ENCODE measurements at places on chromosomes 7 and 10.

DNA sequence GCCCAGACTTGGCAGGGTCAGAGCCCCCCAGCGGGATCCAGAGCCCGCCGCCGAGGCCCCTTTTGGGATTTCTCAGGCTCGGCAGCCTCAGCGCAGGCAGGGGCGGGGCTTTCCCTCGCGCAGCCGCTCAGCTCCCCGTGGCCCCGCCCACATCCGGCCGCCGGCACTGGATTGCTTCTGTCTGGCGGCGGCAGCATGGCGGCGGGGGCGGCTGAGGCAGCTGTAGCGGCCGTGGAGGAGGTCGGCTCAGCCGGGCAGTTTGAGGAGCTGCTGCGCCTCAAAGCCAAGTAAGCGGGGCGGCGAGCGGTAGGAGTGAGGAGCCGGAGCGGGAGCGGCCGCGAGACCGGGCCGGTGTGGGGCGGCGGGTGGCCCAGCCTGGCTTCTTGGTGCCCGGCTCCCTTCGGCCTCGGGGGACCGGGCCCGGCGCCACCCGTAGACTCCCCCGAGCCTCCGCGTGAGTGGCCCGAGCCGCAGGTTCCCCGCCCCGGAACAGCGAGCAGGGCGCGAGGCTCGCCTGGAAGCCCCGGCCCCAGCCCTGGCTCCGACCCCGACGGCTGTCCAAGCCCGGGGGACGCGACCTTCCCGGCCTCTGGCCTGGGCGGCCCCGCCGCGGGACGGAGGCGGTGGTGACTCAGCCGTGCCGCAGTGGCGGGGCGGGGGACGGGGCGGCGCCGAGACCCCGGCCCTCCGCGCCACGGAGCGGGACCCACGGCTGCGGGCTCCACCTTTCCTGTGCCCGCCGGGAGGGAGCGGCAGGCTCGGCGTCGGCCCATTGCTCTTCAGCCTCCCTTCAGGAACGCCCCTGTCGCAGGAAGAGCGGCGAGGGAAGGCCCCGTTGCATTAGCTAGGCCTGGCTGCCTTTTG is at the start of gene GLRX3:
GLRX3 (plus strand) TSS at position 166 of the 864 bp plus-strand sequence; CDS start at position 196, 30 bp downstream.
- DNase-seq, result peak; percentile 95

DNA sequence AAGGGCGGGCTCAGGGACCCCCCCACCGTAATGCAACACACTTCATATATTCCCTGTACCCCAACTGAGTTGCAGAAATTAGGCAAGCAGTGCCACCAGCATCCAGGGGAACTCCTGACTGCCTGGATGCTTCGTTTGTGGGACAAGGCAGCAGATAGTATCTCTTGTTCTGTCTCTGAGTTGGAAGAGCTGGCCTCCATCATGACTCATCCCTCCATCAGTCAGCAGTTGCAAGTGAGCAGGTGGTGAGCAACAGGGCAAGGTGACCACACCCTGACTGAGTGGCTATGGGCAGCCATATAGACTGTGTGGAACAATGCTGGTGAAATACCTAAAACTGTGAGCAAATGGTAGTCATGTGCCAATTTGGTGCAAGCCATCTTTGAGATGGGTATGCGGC is 22.8 kb upstream of the ADAMTS14 start:
- peak; percentile 88 for DNase-seq

DNA sequence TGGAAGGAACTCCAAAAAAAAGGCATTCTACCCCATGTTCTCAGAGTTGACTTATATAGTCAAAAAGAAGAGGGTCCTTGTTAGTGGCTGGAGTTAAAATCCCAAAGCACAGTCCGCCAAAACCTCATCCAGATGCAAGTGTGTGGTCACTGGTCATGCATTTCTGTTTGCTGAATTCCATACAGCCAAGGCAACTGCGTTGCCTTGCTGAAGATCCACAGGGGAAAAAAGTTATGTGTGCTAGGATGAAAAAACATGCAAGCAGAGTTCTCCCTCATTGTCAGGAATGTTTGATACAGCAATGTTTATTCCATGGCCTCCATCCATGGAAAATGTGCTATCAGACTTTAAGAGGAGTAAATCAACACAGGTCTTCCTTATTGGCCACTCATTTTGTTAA is 213.1 kb downstream of the CREB5 start:
- no peak for DNase-seq

DNA sequence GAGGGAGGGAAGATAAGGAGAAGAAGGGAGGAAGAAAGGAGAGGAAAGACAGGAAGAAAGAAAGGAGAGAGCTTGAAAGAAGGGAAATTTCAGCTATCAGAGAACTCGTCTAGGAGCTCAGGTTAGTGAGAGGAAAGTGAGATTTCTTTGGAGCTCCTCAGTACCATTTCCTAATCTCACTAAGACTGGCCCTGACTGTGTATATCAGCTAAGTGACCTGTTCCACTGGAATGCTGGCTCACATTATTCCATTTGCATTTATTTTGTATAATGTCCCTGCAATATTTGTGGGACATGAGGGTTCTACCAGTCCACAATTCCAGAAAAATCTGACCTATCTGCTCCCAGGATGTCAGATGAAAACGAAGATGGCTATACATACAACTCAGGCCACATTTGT is 114.7 kb upstream of the CELF2 start:
- peak; percentile 63 for DNase-seq

GRCh38 chr7:57354679-57355338 is 95.2 kb upstream of the ZNF716 start:
- no peak for DNase-seq

- no peak for DNase-seq
Measured at GRCh38 chr7:142485617-142486226, 227.9 kb upstream of the PRSS58 start.

DNA sequence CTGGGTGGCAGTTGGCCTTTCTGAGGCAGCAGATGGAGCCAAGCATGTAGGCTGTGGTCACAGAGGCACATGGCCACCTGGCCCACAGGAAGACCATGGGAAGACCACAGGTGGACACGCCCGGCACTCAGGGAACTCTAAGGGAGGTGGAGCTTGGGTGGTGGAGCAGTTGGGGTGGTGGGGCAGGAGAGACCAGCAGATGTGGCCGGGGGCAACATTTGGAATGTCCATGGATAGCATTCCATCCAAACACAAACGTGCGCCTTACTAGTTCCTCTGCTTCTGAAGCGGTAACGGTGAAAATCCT is 290.9 kb downstream of the PTPRN2 start:
- no peak for DNase-seq

GRCh38 chr7:2886900-2887299 is 42.8 kb upstream of the GNA12 start:
- DNase-seq, result peak; percentile 67

GRCh38 chr10:20767028-20767427 is 130.1 kb downstream of the NEBL start:
- DNase-seq, result peak; percentile 16

DNA sequence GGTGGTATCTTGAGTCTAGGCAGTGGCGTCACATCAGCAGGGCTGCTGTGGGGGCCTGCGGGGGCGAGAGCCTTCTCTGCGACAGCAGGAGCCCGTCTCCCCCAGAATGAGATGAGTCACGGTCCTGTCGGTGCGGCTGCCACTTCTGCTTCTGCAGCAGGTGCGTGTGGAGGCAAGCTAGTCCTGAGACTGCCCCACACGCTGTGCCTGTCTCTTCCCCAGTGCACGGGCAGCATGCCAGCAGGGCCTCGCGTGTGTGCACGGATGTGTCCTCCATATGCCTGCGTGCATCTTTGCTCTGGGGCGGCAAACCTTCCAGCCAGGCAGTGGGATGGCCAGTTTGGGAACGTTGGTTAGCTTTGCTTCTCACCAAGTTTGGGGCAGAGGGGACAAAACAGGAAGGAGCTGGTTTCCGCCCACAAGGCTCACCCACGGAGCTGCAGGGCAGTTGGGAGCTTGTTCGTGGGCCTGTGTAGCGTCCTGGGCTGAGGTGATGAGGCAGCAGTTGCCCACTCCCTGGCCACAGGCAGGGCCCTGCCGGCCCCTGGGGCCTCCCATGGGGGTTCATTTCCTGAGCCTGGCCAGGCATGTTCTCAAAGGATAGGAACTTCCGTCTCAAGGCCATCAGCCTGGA is 60.8 kb upstream of the PPIF start:
- DNase-seq, result peak; percentile 75

DNA sequence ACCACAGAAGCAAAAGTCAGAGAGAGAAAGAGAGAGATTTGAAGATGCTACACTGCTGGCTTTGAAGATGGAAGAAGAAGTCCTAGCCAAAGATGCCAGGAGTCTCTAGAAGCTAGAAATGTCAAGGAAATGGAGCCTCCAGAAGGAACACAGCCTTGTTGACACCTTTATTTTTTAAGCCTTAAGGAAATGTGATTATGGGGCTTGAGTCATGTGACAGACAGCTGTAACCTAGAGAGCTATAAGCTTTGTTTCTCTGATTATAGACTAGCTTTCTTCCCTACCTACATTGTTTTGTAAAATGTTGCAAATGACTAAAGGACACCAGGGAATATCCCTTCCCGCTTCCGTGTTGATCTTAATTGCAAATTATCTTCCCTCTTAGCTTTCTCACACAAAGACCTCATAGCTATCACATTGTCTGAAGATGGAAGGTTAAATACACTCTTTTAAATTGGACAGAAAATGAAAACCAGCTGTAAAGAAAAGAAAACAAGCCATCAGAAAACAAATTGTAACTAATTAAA is 199.9 kb downstream of the ARHGAP12 start:
- DNase-seq, result no peak

DNA sequence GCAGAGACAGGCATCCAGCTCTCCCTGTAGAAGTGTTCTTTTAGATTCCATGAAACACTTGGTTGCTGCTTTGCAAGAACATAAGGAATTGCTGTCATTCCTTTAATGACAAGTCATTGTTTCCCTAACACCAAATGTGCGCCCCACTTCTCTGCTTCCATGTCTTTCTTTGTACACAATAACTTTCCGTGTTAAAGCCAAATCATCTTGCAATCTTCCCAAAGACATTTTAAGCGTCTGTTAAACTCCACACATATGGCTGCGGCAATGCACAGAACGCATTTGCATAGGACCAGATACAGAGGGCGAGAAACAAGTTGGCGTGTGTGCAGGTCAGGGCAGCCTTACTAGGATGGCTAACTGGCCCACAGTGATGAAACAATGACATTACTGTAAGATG is 399.3 kb upstream of the PRKCQ start:
- DNase-seq, result no peak

DNA sequence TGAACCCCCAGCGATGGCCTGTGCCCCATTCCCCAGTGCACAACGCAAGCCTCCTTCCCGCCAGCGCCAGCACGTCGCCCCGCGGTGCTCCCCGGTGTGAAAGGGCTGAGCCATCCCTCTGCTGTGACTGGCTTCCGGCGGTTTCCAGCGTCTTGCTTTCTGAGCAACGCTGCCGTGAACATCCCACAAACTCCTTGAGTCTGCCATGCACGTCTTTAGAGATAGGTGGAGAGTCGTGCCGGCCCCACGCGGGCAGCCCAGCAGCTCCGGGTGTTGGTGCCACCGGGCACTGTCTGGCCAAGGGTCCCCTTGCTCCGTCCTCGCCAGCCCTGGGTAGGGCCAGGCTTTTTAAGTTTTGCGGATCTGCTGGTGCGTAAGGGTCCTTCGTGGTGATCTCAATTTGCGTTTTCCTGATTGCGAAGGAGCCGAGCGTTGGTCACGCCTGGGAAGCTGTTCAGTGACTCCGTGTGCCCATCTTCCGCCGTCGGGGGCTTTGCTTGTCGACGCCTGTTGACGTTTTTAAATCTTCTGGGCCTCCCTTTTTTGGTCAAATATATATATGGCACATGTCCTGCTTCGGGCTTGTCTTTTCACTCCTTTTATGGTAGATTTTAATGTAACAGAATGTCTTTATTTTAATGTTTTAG is 70.6 kb downstream of the FOXL3 start:
- no peak for DNase-seq

GRCh38 chr10:1203216-1203615 is 147.0 kb downstream of the WDR37 start:
- DNase-seq, result no peak

DNA sequence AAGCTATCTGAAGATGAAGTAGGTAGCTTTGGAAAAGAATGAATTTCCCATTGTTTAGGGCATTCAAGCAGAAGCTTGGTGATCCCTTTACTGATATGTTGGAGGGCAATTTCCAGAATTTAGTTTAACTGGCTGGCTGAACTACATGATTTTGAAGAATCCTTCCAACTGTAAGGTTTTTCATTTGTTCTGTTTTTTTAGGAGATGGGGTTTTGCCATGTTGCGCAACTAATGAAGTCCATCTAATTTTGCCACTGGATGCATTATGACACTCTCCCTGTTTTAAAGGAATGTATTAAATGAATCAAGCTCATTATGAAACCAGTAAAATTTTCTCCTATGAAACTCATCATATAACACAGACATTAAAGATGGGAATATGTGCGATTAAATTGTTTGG is 6.1 kb upstream of the DDX50 start:
- DNase-seq, result no peak

- DNase-seq, result no peak
Measured at GRCh38 chr7:149334219-149334618, 72.2 kb downstream of the ZNF783 start.

GRCh38 chr7:94578614-94579013 is 69.0 kb downstream of the CASD1 start:
- DNase-seq, result no peak

DNA sequence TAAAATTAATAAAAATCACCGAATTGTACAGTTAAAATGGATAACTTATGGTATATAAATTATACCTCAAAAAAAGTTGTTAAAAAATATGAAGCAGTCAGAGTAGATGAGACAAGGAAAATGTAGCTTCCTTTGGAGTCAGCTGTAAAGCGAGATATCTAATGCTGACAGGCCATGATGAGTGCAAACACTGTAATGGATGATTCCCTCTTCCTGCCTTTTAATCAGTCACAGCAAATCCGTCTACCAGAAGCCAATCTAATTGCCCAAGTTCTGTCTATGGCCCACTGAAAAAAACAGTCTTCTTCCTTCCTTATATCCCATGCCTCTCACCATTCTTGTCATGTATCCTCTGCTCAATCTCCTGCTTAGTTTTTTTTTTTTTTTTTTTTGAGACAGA is 59.9 kb upstream of the DNAJB12 start:
- no peak for DNase-seq

GRCh38 chr7:140674899-140675701 is 2.4 kb downstream of the ADCK2 start:
- peak; percentile 87 for DNase-seq

DNA sequence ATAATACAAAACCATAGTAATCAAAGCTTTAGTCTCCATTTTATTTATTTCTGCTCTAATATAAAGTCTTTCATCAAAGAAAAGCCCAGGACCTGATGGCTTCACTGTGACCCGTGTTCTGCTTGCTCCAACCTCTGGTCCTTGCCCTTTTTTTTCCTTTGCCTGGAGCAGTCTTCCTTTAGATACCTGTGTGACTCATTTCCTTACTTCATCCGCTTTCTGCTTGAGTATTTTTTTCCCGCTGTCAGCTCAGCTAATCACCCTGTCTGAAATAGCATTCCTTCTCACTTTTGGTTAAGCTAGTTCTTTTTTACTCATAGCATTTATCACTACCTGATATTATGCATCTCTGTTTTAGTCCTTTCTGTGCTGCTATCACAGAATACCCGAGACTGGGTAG is 194.8 kb downstream of the ABCA13 start:
- no peak for DNase-seq

- DNase-seq, result no peak
Measured at GRCh38 chr7:70799841-70800405, 332.0 kb upstream of the GALNT17 start.

- no peak for DNase-seq
Measured at GRCh38 chr7:102864958-102865357, 47.8 kb upstream of the LRRC17 start.

GRCh38 chr10:35341521-35341920 is 5.2 kb downstream of the CCNY start:
- DNase-seq, result no peak

- no peak for DNase-seq
Measured at GRCh38 chr10:17113346-17113745, 16.3 kb downstream of the CUBN start.
